ENCODE measurements at places on chromosomes 1 and 21. TPM values are rescaled to one million over a fixed set of nuclear protein-coding genes. Genes with fewer than 3 reads are reported as not detected.

Gene LAMTOR5
- 67.2 TPM for total RNA-seq

GRCh38 chr1:173020138-173020750 is 30.5 kb downstream of the TNFSF18 start:
- DNase-seq, result no peak

DNA sequence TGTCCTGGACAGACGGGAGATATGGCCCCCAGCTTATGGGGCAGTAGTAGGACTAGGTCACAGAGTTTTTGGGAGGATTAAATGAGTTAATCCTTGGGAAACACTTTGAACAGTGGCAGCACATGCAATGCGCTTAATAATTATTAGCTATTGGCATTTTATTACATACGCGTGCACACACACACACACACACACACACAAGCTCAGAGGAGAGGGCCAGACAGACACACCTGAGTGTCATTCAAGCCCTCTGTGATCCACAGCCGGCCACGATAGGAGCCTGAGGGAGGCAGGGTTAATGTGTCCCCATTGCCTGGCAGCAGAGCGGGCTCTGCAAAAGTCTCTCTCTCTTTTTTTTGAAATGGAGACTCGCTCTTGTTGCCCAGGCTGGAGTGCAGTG is 37.9 kb downstream of the EPHA2 start:
- DNase-seq, result no peak

Gene TPR
- total RNA-seq, result 140 TPM

Gene CFAP74
- total RNA-seq, result not detected

DNA sequence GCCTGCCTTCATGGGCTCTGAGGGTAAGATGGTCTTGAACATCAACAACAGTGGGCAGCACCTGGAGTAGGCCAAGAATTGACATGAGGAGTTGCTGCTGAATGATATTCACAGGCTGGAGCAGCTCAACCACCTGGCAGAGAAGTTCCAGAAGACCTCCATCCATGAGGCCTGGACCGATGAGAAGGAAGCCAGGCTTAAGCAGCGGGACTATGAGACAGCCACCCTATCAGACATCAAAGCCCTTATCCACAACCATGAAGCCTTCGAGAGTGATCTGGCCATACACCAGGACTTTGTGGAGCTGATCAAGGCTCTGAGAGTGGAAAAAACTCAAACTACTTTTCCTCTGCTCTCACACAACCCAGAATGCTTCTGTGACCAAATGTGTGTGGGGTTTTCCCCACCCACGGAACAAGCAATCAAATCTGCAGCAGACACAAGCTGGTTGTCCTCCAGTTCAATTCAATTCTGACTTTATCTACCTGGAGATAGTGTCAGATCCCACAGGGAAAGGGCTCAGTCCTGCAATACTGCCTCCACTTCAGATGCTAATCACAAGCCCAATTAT is 12.1 kb upstream of the EPHA10 start:
- no peak for DNase-seq

Gene IVL
- total RNA-seq, result not detected

DNA sequence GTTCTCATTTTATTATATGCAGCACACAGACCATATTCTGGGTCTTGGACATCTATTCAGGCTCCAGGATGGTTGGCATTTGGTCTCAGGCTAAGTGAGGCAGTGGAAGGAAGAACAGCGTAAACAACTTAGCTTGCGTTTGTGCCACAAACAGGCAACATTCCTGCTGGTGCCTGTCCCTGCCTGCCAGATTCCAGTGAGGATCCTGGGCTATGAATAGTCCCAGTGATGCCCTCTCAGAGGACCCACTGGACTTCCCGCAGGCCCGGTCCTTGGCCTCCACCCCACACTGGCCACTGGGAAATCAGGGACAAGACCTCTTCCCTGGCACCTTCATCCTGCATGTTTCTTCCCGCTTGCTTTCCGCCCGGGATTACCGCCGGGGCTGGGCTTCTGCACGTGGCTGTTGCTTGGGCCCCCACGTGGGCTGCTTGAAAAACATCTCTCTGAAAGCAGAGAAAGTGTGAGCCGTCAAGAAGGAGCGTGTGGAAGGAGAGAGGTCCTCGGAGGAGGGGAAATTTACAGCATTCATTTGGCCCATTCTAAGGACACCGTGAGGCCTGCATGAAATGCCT is 145.1 kb upstream of the WNT4 start:
- no peak for DNase-seq

Gene DEDD
- total RNA-seq, result 38.3 TPM

DNA sequence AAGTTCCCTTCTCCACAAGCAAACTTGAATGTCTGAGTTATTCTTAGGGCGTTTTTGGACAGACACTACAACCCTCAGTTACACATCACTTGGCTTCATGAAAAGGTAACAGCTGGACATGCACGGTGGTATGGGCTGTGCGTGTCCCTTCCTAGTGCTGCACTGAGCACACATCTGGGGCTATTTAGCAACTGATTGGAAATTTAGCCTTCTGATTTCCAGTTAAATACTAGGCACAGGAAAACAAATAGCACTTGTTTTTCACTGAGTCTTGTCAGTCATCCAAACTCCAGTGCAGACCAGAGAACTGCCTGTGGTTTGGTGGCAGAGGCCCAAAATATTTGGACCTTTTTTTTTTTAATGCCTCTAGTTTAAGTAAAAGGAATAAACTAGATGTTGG is 134.7 kb downstream of the TGFBR3 start:
- DNase-seq, result no peak

Gene C1orf53
- total RNA-seq, result not detected

DNA sequence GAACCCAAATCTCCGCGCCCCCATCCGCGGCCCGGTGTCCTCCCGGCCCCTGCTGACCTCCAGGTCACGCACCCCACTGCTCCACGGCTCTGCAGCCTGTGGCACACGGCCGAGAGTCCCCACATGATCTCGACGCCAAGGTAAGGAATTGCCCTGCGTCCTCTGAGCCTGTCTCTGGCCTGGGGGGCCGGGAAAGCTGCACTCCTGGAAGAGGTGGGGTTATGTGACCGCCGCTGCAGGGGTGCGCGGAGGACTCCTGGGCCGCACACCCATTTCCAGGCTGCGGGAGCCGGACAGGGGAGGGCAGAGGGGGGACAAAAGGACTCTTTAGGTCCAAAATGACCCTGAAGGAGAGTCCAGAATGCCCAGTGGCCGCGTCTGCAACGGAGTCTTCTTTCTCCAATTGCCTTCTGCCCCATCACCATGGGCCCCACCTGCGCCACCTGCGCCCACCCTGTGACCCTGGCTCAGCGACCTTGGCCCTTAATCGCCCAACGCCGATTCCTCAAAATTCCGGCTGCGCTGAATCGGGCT is 997 bp upstream of the SIM2 start:
- DNase-seq, result no peak

Gene CHIT1
- total RNA-seq, result 1.1 TPM

Gene PLA2G4A
- 2.8 TPM for total RNA-seq
